ENCODE measurements at places on chromosomes 1 and 21. TPM values are rescaled to one million over a fixed set of nuclear protein-coding genes. Genes with fewer than 3 reads are reported as not detected.

Gene TSSK3
- 1.4 TPM for total RNA-seq

Gene SETD4
- 13.2 TPM for total RNA-seq

Gene PDC
- not detected for total RNA-seq

Gene TTC39A
- total RNA-seq = not detected

Gene SELL
- total RNA-seq = not detected

Gene NUAK2
- total RNA-seq = 1.4 TPM

Gene PDPN
- total RNA-seq = not detected

Gene MCOLN2
- total RNA-seq = 56.1 TPM

Gene KLF17
- total RNA-seq = not detected

Gene IRF6
- total RNA-seq = not detected

Gene CGN
- total RNA-seq = 0.22 TPM

Gene PDE9A
- total RNA-seq = not detected

Gene TMEM125
- not detected for total RNA-seq

Gene GADD45A
- total RNA-seq = 13.3 TPM

Gene BSND
- total RNA-seq = not detected

Gene KIF17
- not detected for total RNA-seq

Gene DDOST
- total RNA-seq = 161 TPM

Gene OR2L3
- total RNA-seq = not detected

Gene MYOM3
- not detected for total RNA-seq

Gene OR2W3
- total RNA-seq = not detected

Gene SELE
- not detected for total RNA-seq

Gene MPL
- total RNA-seq = not detected

Gene GSTM1
- 8.5 TPM for total RNA-seq

Gene ROR1
- total RNA-seq = not detected

Gene SLC30A2
- not detected for total RNA-seq

Gene CACHD1
- not detected for total RNA-seq

Gene ZSWIM5
- total RNA-seq = 0.04 TPM

Gene UBASH3A
- not detected for total RNA-seq

Gene SFN
- 0.47 TPM for total RNA-seq

Gene CELA3B
- not detected for total RNA-seq

Gene PLA2G2D
- not detected for total RNA-seq

Gene BTBD19
- total RNA-seq = 0.75 TPM

Measured in Karpas-422 (cell line).